ENCODE measurements at places on chromosomes 1 and 21.

DNA sequence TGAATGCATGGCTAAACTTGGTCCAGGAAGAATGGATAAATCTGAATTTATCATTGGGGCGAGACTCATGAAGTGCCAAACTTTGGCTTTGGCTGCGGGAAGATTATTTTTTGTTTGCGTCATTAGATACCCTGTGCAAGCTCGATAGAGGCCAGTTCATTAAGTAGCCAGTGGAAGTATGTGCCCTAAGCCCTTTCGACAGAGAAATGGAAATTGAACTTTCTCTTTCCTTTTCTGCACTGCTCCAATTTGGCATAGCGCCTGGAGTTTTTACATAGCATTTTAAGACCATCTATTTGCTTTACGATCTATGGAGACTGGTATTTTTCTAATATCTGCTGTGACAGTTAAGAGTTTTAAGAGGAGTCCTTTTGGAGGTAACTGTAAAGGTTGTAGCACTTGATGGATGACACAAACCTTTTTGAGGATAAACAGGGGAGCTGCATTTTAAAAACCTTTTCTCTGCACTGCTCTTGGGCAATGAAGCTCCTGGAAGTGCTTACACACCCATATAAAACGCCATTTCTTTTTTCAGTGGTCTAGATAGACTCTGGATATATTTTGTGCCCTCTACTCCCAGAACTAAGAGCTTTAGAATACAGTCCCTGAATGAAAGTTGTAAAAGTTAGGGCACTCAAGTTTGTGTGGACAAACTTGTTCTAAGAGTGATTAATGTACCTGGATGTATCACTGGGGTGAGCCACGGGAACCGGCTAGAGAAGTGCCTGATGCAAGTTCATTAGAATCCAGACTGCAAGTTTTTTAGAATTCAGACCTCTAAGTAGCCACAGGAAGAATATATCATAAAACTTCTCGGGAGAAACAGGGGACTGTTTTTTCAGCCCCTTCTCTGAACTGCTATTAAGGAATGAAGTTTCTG is 41.3 kb upstream of the CFHR3 start:
- DNase-seq = no peak

- DNase-seq = no peak
Observed at GRCh38 chr1:203649999-203650836, 23.6 kb downstream of the ATP2B4 start.

DNA sequence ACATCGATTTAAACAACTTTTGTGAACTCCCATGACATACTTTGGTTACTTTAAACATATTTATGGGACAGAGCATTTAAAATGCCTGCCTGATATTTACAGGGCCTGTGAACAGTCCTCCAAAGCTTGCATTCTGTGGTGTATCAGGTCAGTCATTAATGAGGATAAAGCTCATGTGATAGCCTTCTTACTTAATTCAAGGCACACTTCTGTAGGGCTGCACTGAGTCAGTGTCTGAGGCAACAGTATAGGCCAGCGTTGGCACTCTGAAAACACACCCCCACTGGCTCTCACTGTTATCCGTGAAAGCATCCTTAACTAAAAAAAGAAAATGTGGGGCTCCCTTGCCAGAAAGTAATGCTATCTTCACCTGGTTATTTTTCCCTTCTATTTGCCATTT is 200.0 kb downstream of the NFIA start:
- DNase-seq = no peak

DNA sequence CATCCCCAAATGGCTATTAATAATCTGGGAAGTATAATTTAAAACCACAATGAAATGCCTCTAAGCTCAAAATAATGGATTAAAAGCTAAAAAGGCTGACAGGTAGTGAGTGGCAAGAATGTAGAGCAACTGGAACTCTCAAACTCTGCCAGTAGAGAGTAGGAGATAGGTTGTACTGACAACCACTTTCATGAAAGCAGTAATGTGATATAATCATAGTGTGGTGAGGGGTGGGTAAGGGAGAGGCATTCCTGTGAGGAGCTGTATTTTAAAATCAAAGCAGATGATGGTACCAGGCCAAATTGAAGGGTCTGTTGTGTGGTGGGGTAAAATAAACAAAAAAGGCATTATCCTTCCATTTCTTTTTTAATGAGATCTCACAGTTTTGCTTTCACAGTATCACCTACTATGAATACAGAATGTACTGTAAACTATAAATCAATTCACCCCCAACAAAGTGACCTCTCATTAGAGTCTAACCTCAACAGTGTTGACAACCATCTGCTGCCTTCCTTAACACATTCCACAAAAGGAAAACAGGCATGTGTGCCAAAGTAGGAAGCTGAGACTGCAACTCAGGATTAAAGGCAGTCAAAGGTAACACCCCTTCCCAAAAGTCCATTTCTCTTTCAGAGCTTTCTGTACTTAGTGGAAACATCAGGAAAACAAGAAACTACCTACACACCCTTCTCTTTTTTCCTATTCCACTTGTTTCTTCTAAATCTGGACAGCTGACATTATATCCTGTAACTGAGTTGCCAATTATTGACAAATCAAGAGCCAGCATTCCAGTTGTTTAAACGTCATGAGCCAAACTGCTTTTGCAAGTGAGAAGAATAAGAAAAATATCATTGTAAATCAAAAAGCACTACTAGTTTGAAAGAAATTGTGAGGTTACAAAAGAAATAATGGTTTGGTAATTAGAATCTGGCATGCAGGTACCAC is 130.8 kb downstream of the FAF1 start:
- DNase-seq = no peak
